NCI-H526 treated with DMSO at 0.1 percent for 48 hours (cell line): ENCODE measurements at places on chromosomes 6 and 20.

- no peak for DNase-seq
These were observed 58.0 kb downstream of the SYTL3 start for GRCh38 chr6:158707821-158708195.

DNA sequence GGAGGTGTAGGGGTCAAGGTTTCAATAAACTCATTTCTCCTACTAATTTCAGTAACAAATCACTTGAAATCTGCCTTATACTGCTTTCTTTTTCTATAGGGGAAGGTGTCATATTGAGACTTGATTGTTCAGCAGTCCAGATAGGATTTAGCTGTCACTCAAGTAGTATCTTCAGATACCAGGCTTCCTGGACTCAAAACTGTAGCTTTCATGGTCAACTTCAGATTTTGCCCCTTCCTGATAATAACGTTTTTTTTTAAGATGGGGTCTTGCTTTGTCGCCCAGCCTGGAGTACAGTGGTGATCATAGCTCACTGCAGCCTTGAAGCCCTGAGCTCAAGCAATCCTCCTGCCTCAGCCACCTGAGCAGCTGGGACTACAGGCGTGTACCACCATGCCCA is 77.8 kb downstream of the JAG1 start:
- DNase-seq, result no peak

- no peak for DNase-seq
These were observed 30.6 kb downstream of the ZNF311 start for GRCh38 chr6:28974505-28974904.

DNA sequence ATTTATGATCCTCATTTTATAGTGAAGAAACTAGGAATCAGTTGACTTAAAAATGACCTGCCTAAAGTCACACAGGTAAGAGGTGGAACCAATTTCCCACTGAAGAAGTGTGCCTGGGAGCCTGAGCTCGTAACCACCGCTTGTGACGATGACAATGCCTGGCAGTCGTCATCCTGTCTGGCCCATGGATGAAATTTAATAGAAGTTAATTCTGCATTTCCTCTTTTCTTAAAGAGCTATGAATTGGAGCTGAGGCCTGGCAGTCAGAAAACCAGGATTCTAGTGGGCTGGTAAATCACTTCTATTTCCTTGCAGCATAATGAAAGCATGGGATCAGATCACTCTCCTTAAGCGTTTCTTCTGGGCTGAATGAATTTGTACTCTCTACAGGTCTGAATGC is 200.0 kb upstream of the SGK1 start:
- no peak for DNase-seq
